ENCODE measurements at places on chromosomes 16 and 17. TPM values are rescaled to one million over a fixed set of nuclear protein-coding genes. Genes with fewer than 3 reads are reported as not detected.
A peak's percentile ranks its signal among the peaks of the same experiment; 100 is the strongest.

GRCh38 chr16:4461250-4462085, 13.0 kb downstream of the NMRAL1 start:
- peak; percentile 3 for DNase-seq

- no peak for DNase-seq
These were observed 11.9 kb downstream of the MAPT start for GRCh38 chr17:45906237-45906636.

DNA sequence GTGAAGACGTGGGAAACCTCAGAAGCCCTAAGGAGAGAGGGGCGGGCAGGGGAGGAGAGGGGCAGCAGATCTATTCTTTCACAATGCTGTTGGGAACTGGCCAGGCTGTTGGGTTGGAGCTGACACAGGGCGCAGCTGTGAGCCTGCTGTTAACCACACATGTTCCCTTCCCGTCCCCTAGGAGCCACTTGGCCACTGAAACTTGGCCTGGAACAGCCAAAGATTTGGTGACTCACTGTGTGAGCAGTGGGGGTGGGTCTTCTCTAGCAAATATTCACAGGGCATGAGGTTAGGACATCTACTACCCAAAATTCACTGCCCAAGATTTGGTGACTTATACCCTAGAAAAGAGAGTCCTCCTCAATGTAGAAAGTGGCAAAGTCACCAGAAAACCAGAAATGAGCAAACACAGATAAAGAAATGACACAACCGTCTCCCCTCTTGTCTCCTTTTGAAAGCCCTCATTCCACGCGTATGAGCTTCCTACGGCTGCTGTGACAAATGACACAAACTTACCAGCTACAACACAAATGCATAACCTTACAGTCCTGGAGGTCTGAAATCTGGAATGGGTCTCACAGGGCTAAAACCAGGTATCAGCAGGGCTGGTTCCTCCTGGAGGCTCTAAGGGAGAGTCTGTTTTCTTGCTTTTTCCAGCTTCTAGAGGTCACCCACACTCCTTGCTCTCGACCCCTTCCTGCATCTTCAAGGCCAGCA, 6.3 kb downstream of the TBC1D16 start:
- DNase-seq = no peak

GRCh38 chr17:8952191-8952590, 13.3 kb downstream of the PIK3R5 start:
- no peak for DNase-seq

GRCh38 chr17:78789663-78790181, 7.6 kb upstream of the CYTH1 start:
- peak; percentile 60 for DNase-seq

GRCh38 chr16:1398826-1399581, 15.5 kb downstream of the UNKL start:
- no peak for DNase-seq

GRCh38 chr17:63189930-63190329, 223.9 kb downstream of the TANC2 start:
- DNase-seq = no peak

GRCh38 chr16:62249069-62249468, 212.8 kb upstream of the CDH8 start:
- no peak for DNase-seq

- no peak for DNase-seq
These were observed 18.9 kb upstream of the PDK2 start for GRCh38 chr17:50076221-50076590.

VASN gene
- total RNA-seq = 33.3 TPM

DNA sequence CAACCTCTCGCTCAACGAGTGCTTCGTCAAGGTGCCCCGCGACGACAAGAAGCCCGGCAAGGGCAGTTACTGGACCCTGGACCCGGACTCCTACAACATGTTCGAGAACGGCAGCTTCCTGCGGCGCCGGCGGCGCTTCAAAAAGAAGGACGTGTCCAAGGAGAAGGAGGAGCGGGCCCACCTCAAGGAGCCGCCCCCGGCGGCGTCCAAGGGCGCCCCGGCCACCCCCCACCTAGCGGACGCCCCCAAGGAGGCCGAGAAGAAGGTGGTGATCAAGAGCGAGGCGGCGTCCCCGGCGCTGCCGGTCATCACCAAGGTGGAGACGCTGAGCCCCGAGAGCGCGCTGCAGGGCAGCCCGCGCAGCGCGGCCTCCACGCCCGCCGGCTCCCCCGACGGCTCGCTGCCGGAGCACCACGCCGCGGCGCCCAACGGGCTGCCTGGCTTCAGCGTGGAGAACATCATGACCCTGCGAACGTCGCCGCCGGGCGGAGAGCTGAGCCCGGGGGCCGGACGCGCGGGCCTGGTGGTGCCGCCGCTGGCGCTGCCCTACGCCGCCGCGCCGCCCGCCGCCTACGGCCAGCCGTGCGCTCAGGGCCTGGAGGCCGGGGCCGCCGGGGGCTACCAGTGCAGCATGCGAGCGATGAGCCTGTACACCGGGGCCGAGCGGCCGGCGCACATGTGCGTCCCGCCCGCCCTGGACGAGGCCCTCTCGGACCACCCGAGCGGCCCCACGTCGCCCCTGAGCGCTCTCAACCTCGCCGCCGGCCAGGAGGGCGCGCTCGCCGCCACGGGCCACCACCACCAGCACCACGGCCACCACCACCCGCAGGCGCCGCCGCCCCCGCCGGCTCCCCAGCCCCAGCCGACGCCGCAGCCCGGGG, 1.3 kb downstream of the FOXC2 start:
- peak; percentile 67 for DNase-seq

Data from cardiac muscle cell (in vitro differentiated cells and primary cell).